ENCODE measurements at places on chromosomes 11 and 22. TPM values are rescaled to one million over a fixed set of nuclear protein-coding genes. Genes with fewer than 3 reads are reported as not detected.

GRCh38 chr22:30421695-30422480, 3.7 kb upstream of the MTFP1 start:
- H3K27me3 ChIP-seq, result no peaks in the 10 kb centered on the region
- no peak overlapping the region for H3K4me3 ChIP-seq
- no peak for DNase-seq
- H3K27ac ChIP-seq, result peak overlapping the region; percentile 90

DNA sequence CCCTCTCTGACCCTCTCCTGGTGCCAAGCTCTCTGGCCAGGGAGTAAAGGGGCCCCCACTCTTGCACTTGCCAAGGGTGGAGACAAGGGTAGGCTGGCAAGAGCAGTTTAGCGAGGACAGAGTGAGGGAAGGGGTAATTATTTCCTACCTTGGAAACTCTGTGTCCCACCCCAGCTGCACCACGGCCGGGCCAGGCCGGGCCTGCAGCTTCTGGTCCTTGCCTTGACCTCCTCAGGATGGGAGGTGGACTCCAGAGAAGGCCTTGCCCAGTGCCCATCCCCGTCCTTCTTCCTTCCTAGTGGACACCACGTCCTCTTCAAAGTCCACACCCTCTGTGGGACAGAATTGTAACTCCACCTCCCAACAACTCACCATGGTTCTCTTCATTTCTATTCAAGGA, 18.4 kb upstream of the OSBPL5 start:
- no peaks in the 10 kb centered on the region for H3K4me1 ChIP-seq
- H3K27me3 ChIP-seq, result peaks cover 16% of the 10 kb centered on the region
- no peak overlapping the region for H3K27ac ChIP-seq
- no peaks in the 10 kb centered on the region for H3K36me3 ChIP-seq
- H3K4me3 ChIP-seq, result no peak overlapping the region
- no peak for DNase-seq

DNA sequence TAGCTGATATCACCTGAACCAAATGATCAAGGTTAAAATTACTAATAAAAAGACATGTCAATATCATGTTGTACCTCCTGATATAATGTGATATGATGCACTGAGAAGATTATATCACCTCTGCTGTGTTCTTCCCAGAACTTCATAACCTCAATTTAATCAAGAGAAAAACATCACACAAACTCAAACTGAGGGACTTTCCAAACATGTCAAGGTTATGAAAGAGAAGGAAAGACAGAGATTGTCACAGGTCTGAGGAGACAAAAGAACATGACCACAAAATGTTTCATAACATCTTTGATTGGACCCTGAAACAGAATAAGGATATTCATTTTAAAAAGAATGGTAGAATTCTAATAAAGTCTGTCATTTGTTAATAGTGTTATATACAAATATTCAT, 43.0 kb upstream of the CFAP300 start:
- no peaks in the 10 kb centered on the region for H3K36me3 ChIP-seq
- 0 out of 2 replicates have a peak, but pooled peaks cover 4% of the 10 kb centered on the region for H3K4me1 ChIP-seq
- H3K4me3 ChIP-seq, result no peak overlapping the region
- DNase-seq, result no peak
- H3K27me3 ChIP-seq, result no peaks in the 10 kb centered on the region
- no peak overlapping the region for H3K27ac ChIP-seq

The MUC15 gene
- total RNA-seq, result not detected

GRCh38 chr11:116339306-116340098, 433.3 kb downstream of the BUD13 start:
- H3K4me1 ChIP-seq, result no peaks in the 10 kb centered on the region
- H3K36me3 ChIP-seq, result no peaks in the 10 kb centered on the region
- H3K4me3 ChIP-seq, result no peak overlapping the region
- H3K27me3 ChIP-seq, result no peaks in the 10 kb centered on the region
- H3K27ac ChIP-seq, result no peak overlapping the region

DNA sequence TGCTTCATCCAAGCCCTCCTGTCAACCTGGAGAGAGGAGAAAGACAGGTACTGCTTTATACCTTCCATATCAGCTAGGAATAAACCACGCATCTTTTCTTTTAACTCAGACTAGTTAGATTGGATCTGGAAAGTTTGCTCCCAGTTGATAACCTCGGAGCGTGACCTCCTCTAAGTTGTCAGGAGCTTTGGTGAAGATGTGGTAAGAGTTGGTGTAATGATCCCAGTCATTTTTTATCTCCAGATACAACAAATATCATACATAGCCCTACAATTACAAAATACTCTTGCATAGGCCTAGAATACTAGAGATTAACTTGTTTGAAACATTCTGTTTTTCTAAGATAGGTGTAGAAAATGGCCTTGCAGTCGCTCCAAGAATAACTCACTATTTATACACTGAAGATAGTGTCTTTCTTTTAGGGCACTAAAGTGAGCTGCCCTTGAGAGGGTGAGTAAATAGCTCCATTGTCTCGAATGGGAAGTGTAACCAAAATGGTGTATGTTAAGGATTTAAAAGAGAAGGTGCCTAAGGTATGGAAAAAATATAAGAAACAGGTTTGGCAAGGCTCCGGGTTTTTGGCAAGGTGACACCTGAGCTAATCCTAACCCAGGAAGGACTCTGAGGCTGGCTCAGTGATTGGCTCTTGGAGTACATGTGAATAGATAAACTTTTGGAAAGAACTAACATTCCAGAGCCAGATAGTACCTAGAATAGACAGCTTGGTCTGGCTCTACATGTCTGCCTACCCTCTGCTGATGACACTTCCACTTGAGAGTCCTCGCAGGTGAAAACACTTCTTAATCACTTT, 59.4 kb downstream of the GLYATL1 start:
- H3K4me3 ChIP-seq, result no peak overlapping the region
- DNase-seq, result no peak
- H3K36me3 ChIP-seq, result no peaks in the 10 kb centered on the region
- H3K27ac ChIP-seq, result no peak overlapping the region

DNA sequence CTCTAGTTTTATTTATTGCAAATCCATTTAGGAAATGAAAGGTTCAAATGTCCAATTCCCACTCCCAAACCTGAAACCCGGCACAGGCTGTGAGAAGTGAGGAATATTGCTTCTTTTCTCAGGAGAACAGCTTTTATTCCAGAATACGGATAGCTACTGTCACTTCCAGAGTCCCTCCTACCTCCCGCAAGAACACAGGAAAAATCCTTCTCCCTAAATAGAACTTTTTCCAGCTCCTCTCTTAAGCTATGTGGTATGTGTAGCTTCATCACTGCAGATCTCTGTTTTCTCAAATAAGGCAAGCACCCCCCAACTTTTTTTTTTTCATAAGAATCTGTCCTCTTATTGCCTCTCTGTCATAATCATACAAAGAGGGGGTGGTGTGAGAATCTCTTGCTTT, 126.8 kb downstream of the LARGE1 start:
- DNase-seq, result no peak
- H3K36me3 ChIP-seq, result no peaks in the 10 kb centered on the region
- no peaks in the 10 kb centered on the region for H3K4me1 ChIP-seq
- no peak overlapping the region for H3K27ac ChIP-seq
- no peaks in the 10 kb centered on the region for H3K27me3 ChIP-seq

- H3K27me3 ChIP-seq, result no peaks in the 10 kb centered on the region
- H3K36me3 ChIP-seq, result no peaks in the 10 kb centered on the region
- peaks cover 5% of the 10 kb centered on the region for H3K4me1 ChIP-seq
- no peak overlapping the region for H3K4me3 ChIP-seq
- no peak for DNase-seq
Observed at GRCh38 chr11:110828086-110828485, 115.8 kb upstream of the ARHGAP20 start.

The CCDC87 gene
- total RNA-seq, result not detected

- no peaks in the 10 kb centered on the region for H3K27me3 ChIP-seq
- no peaks in the 10 kb centered on the region for H3K36me3 ChIP-seq
- no peak overlapping the region for H3K27ac ChIP-seq
- no peak for DNase-seq
- H3K4me1 ChIP-seq, result no peaks in the 10 kb centered on the region
Observed at GRCh38 chr11:113997473-113997872, 22.6 kb downstream of the HTR3A start.

The POLR3H gene
- 14.8 TPM for total RNA-seq

The MMP27 gene
- not detected for total RNA-seq

DNA sequence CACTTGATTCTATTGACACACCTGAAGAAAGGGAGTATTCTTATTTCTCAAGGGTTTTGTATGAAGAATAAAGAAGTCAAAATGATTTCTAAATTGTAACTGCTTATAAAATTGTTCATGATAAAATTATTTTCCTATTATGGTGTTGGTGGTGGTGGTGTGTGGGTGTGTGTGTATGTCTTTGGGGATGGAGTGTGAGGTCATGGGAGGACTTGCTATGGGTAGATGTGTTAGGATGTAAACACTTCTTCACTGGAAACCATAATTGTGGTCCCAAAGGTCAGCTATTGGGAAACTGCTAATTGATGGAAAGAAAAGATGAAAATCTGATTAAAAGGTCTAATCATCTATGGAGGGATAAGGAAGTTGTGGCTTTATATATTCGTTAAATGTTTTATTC, 5.1 kb downstream of the TRIM22 start:
- H3K27ac ChIP-seq, result no peak overlapping the region
- H3K4me1 ChIP-seq, result peaks cover 4% of the 10 kb centered on the region
- H3K4me3 ChIP-seq, result no peak overlapping the region

GRCh38 chr11:57315491-57315890, 9.3 kb downstream of the TNKS1BP1 start:
- H3K4me1 ChIP-seq, result peaks cover 30% of the 10 kb centered on the region
- H3K4me3 ChIP-seq, result no peak overlapping the region
- peak; percentile 86 for DNase-seq
- H3K27ac ChIP-seq, result peak overlapping the region; percentile 40
- H3K36me3 ChIP-seq, result peaks cover 79% of the 10 kb centered on the region

DNA sequence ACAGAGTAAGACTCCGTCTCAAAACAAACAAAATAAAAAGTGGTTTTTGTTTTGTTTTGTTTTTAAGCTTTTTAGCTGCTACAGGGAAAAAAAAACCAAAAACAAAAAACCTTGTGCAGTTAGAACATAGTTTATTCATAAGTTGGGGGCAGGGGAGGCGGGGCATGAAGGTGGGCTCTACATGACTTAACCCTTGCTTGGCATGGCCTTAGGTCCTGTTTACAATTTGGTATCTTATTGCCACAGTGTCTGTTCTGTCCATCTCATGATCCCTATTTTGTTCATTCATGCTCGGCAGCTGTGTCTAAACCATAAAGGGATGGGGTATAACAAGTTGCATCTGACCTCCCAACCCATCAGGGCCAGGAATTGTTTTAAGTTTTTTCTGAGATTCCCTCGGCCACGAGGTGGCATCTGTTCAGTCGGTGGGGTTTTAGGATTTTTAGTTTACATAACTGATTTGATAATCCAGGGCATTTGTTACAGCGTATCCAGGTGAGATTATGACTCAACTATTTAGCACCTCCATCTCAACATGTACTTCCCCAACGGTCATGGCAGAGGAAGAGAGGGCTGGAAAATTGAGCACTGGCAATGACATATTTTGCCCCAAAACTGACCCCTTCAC, 6.9 kb downstream of the AP5B1 start:
- DNase-seq, result no peak
- H3K27me3 ChIP-seq, result no peaks in the 10 kb centered on the region
- H3K4me1 ChIP-seq, result peaks cover 1% of the 10 kb centered on the region
- no peak overlapping the region for H3K27ac ChIP-seq
- no peak overlapping the region for H3K4me3 ChIP-seq
- peaks cover 51% of the 10 kb centered on the region for H3K36me3 ChIP-seq

Measured in SJSA1 (cell line).